ENCODE measurements at places on chromosomes 11 and 22.

GRCh38 chr11:86955111-86955360, 159 bp downstream of the FZD4 start:
- no peak for DNase-seq

- peak; percentile 6 for DNase-seq
Observed at GRCh38 chr11:70556884-70557741, 158.8 kb downstream of the CTTN start.

DNA sequence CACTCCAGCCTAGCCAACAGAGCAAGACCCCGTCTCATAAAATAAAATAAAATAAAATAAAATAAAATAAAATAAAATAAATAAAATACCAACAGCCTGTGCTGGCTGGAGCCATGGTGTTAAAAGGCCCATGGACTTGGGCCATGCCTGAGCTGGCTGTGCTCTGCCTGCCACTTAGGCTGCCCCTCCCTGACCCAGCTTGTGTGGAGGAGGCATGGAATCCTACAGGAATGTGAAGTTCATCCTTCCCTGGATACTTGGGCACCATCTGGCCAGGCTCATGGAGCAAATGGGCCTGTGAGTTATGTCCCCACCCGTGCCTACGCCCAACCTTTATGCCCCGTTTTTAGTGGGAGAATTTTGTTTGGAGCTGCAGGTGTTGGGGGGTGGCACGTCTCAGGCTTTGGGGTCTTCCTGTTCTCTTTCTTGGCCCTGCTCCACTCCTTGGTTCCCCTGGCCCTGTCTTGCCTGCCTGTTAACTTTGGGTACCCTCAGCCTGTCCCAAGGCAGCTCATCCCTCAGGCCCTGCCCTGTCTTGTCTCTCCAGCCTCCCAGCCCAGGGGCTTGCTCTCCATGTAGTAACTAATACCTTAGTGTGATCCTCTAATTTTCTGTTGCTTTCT, 51.3 kb downstream of the BCR start:
- DNase-seq, result no peak

GRCh38 chr11:34682825-34683224, 61.9 kb downstream of the EHF start:
- DNase-seq, result no peak

- no peak for DNase-seq
Observed at GRCh38 chr11:78453140-78453935, 35.7 kb upstream of the GAB2 start.

- DNase-seq, result no peak
Observed at GRCh38 chr22:29028468-29028867, 33.2 kb downstream of the C22orf31 start.

DNA sequence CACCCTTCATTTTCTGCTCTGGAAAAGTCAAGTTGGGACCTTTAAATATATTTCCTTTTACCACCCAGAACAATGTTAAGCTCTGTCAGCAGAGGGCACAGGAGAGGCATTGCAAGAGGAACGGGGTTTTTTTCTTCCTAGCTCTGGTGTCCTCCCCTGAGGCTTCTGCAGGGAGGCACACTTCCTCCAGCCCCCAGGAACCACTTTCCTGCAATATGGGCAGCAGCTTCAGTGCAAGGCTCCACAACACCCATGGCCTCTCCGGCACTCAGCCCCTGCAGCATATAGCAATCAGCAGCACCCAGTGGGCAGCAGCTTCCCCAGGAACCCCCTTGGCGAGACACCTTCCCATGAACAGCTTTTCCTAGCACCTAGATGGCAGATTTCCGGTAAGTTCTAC, 101.4 kb downstream of the SYT9 start:
- peak; percentile 34 for DNase-seq

DNA sequence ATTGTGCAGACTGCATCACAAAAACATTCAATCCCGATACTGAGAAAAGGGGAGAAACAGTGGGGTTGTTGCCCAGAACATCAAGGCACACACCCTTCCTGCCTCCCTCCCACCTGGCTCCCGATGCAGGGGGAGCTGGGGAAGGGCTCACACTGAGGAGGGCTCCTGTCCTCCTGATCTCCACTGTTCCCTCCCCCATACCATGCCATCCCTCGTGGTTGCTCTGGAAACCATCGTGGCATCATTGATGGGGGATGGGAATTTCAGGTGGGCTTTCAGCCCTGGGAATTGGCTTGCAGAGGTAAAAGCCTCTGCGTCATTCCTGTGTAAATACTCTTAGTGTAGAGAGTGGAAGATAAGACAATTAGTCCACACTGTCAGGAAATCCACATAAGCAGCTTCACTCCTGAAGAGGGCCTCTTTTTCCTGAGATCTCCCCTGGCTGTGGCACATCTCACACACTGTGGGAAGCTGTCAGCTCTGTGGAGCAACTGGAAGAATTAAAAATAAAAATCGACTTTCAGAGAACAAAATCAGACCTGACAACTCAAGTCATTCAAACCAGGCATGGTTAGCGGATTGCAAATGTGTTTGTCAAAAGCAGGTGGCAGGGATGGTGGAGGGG, 176.0 kb downstream of the CHST1 start:
- DNase-seq, result no peak

DNA sequence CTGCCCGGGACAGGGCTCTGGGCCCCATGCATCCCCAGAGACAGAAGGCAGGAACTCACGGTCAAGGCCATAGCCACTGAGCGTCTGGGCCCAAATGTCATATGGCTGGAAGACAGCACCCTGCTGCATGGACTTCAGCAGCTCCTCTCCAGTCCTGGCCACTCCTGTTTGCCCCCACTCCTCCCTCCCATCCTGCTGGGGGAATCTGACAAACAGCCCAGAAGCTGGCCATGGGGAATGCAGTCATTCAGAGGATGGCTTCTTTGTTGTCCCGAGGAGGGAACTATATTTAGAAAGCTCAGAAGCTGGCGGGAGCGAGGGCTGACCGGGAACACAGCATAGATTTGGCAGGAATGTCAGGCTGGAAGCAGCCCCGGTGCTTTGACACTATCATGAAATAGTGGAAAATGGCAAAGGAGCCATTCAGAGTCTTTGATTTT, 35.0 kb downstream of the DKK3 start:
- no peak for DNase-seq

DNA sequence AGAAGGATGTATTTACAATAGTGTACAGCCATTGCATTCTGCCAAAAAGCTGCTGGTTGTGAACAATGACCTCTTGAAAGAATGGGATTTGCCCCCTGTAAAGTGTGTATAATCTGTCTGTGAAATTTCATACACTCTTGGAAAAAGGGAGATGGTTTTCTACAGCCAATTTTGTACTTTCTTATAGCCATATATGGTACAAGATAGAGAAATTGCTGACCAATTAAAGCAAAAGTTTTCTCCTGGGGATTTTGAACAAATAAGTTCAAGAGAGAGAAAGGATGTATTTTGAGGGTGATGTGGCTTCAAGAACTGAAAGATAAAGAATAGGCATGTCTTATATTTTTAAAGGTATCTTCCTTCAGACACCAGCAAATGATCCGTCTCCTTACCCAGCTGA, 211.0 kb downstream of the NAV2 start:
- DNase-seq, result no peak

GRCh38 chr11:130103296-130103814, 33.7 kb downstream of the APLP2 start:
- no peak for DNase-seq

DNA sequence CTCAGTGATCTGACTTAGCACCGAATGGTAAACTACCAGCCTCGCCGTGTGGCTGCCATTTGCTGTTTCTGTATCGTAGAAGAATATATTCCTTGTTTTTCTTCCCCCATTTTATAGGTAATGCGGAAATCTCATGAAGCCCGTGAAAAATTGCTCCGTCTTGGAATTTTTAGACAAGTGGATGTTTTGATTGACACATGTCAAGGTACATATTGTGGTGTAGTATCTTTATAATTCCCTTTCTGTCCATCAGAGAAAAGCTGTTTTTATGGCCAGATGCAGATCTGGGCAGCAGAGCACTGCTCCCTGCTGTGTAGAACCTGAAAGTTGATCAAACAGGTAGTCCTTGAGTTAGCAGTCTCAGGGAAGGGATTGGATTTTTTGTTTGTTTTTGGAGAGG, 13.4 kb downstream of the SAMM50 start:
- no peak for DNase-seq

GRCh38 chr11:8829556-8829955, 81.4 kb upstream of the AKIP1 start:
- DNase-seq, result no peak

GRCh38 chr11:62068730-62069129, 55.1 kb upstream of the INCENP start:
- no peak for DNase-seq

DNA sequence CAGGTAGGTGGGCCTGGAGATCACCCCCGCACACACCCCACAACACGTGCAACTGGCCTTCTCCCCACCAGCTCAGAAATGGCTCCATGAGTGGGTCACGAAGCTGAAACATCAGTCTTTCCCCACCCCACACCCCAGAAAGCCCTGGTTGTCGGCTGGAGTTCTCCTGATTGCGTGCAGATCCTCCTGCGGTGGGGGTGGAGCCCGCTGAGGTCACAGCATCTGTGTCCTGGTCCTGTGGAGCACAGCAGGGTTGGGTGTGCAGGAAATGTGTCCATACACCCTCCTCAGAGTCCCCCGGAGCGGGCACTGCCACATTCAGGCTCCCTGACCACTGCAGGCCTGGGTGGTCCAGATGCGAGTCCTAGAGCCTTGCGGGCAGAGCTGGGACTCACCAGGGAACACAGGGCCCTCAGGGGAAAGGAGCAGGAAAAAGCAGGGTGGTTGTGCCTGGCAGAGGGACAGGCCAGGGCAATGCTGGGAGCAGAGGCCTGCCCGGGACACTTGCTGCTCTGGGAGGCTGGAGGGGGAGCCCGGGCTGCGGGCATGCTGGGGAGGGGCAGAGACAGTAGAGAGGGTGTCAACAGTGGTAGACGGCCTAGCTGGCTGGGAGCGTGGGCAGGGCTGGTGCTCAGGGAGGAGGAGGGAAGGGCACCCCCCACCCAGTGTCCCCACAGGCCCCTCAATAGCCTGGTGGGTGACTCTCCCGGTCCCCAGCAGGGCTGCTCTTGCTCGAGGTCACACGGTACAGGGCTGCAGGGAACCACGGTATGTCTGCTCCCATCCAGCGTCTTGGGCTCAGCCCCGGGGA, 42.4 kb upstream of the PPARA start:
- no peak for DNase-seq

DNA sequence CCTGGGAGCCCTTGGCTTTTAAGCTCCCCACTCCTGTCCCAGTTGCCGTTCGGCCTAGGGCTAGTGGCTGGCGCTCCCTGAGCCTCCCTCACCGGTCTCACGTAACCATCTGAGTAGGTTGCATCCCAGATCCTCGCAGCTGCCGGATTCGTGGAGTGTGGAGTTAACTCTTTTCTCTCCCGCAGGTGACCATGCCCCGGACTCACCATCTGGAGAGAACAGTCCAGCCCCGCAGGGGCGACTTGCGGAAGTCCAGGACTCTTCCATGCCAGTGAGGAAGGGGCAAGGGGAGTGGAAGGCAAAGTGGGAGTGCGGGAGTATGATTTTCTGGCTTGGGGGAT, 902 bp downstream of the MUS81 start:
- no peak for DNase-seq

DNA sequence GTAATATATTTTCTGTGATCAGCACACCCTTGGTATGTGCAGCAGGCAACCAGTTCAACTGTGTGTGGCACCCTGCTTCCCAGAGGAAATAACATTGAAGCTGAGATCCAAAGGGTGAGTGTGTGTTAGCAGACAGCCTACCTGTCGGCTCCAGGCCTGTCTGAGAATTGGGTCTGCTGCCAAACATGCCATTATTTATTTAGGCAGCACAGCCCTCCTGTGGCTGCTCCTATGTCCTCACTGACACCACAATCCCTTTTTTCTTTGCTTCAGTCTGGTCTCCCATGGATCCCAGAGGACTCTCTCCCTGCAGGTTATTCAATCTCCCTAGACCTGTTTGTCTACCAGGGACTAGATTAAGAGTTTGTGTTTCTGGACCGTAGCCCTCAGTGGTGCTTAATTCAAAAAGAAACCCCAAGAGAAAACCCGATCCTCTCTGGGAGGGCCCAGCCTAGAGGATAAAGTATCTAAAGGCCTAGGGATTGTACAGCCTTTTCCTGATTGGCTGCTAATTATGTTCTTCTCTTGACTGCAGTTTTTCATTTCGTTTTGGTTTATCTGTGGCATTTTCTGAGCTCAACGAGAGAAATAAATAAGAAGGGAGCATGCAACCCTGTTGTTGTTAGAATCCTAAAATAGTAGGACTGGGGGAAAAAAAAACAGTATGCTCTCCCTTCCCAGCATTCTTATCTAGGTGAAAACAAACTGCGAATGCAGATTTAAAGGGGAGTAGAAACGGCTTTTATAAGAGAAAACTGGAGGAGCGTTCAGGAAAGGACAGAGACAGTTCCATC, 24.1 kb downstream of the KCNE3 start:
- no peak for DNase-seq

DNA sequence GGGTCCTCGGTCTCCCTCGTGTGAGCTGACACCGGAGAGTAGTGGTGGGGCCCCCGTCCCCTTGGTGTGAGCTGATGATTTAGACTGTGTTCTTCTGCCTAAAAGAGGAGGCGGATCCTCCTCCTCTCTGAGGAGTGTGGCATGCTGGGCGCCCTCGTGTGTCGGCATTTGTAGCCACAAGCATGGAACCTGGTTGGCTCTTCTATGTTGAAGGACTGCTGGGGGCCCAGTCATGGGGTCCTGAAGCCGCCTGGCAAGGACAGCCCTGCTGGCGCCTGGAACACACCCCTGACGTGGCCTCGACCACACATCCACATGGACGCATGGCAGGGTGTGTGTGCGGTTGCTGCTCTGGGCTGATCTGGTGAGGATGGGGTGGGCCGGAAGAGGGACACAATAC, 50.2 kb downstream of the AP2A2 start:
- DNase-seq, result peak; percentile 21

- no peak for DNase-seq
Observed at GRCh38 chr11:27525824-27526516, 19.4 kb upstream of the LIN7C start.

DNA sequence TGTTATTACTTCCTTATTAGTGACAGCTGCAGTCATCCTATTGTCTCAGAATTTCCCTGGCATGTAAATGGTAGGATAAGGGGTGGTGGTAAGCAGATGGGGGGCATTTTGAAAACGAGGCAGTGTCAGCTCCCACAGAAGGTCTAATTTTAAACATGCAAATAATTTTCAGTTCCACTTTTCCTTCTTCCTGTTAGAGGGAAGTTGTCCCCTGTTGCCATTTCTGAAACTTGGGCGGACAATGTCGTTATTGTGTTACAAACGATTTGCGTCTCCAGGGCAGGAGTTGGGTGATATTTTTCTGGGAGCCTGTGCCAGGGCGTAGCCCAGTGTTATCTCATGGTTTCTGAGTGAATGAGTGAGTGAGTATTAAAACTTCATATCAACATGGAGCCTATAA, 7.4 kb downstream of the PTPRJ start:
- DNase-seq, result no peak

DNA sequence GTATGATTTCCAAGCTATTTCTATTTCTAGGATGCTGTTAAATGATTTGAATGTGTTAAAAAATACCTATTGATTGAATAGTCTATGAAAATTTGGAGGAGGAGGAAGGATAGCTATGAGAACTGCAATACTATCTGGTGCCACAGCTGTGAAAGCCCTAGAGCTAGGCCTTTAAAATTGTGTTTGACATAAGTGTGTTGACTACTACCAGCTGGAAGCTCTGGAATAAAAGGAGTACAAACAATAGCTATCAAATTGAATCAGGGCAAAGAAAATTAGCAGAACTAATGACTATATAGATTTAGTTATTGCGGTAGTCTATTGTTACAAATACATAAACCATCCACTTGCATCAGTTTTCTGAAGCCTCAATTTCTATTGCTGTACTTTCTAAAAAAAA, 124.8 kb upstream of the CNTN5 start:
- DNase-seq, result no peak

- DNase-seq, result no peak
Observed at GRCh38 chr22:46083383-46084350, 66.7 kb upstream of the PPARA start.

GRCh38 chr22:21639359-21639758, 2.7 kb upstream of the SDF2L1 start:
- DNase-seq, result no peak
